ENCODE measurements at places on chromosomes 2 and 18. TPM values are rescaled to one million over a fixed set of nuclear protein-coding genes. Genes with fewer than 3 reads are reported as not detected.

The RAD51AP2 gene
- total RNA-seq, result not detected

The RAB1A gene
- 152 TPM for total RNA-seq

The AMER3 gene
- total RNA-seq, result not detected

The ARHGAP25 gene
- total RNA-seq, result 0.52 TPM

The ARL5A gene
- 60.4 TPM for total RNA-seq

The FAM110C gene
- total RNA-seq, result not detected

The DCDC2C gene
- total RNA-seq, result not detected

The MYL12B gene
- total RNA-seq, result 528 TPM

The CLHC1 gene
- total RNA-seq, result 3.9 TPM

The MYL1 gene
- not detected for total RNA-seq

The SIX2 gene
- 0.37 TPM for total RNA-seq

The LYPD6B gene
- total RNA-seq, result 28.8 TPM

The PDE1A gene
- 3.7 TPM for total RNA-seq

The IL36B gene
- total RNA-seq, result not detected

DNA sequence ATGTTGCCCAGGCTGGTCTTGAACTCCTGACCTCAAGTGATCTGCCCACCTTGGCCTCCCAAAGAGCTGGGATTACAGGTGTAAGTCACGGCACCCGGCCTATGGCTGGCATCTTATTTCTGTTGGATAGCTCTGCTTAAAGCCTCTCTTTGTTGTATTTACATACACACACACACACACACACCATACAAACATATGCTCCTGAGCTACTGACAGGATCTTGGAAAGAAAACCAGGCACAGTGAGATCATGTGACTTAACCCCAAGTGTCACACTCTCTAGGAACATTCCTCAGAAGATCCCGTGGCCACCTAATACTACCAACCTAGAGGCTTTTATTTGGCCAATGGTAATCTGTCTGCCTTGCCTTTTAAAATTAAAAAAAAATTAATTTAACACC is 85.1 kb upstream of the HAAO start:
- DNase-seq, result no peak

- DNase-seq, result peak; percentile 8
These were observed 114.7 kb downstream of the FAM210A start for GRCh38 chr18:13611601-13612195.

DNA sequence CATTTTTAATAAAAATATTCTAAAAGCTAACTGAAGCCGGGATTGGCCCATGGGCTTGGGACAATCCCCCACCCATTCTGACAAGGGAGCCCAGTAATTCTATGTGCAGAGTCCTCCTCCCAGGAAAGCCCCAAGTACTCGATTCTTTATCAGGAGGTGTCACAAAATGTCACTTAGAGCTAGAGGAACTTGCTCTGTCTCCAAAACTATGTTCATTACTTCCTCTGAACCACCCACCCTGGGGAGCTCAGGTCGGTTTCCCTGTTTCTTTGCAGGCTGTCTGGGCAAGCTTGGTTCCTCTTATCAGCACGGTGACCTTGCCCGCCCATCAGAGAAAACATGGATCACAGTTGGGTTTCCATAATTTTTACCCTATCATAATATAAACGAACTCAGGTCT is 430.6 kb upstream of the ID2 start:
- DNase-seq, result no peak

GRCh38 chr2:67825476-67825875 is 237.3 kb downstream of the C1D start:
- peak; percentile 76 for DNase-seq

- DNase-seq, result no peak
These were observed 356.7 kb downstream of the TGIF1 start for GRCh38 chr18:3806656-3807055.

DNA sequence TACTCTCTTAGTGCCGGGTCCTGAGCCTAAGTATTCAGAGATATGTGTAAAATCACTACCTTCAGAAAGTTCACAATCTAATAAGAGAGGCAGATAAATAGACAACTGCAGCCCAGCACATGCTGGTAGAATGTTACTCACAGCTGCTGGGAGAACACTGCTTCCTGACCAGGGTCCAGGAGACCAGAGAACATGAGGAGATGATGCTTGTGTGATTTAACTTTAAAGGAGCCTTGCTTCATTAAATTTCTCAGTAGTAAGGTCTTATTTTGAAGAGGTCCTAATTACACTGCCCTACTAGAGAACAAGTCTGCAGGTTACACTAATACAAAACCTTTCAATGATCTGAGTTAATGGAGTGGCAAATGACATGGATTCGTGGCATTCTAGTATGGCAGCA is 209.9 kb upstream of the TRIB2 start:
- peak; percentile 68 for DNase-seq

GRCh38 chr2:120740765-120741524 is 5.3 kb downstream of the GLI2 start:
- no peak for DNase-seq

GRCh38 chr2:36854241-36854640 is 112.1 kb downstream of the STRN start:
- DNase-seq, result no peak

DNA sequence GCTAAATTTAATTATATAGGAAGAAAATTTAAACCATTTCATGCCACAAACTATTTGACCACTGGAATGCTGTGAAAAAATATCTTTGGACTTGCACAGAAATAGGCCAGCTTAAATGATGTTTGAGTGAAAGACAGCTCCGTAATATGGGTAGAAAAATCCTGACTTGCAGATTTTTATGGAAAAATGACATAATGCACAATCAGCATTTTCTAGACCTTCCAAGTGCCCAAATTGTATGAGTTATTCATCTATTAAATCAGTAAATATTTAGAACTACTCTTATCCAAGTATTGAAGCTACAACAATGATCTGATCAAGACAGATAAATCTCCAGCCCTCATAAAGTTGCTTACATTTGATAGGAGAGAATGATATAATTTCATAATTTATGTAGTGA is 691.1 kb upstream of the DDX18 start:
- DNase-seq, result no peak

DNA sequence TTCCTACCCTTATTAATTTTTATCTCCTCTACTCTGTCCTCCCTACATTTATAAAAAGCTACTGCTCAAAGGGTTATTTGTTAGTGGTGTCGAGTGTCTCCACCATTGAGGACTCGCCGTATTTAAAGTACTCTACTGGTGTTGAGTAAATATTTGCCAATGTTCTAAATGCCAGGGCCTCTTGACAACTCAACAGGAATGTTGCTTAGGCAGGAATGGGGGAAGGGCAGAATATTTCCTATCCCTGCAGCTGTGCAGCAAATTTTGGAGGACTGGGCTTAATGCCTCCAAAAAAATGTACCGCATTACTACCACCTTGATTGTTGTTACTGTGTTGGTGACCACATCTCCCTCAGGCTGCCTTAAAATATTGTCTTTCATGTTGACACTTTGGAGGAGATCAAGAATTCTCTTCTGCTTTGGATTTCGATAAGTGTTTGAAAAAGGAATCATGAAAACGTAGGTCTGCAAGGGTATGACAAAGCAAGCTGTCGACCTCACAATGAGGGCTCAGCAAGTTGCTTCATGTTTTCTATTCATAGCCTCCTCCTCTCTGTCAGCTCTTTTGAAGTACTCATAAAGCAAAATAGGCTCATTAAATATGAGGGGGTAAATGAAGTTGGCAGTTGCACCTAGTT is 84.3 kb downstream of the EFEMP1 start:
- peak; percentile 50 for DNase-seq

GRCh38 chr2:201966691-201967438 is 66.8 kb upstream of the FZD7 start:
- DNase-seq, result no peak

- peak; percentile 3 for DNase-seq
These were observed 98.9 kb upstream of the MAPRE2 start for GRCh38 chr18:34942276-34942675.

GRCh38 chr2:144935736-144936135 is 415.8 kb upstream of the ZEB2 start:
- DNase-seq, result no peak

DNA sequence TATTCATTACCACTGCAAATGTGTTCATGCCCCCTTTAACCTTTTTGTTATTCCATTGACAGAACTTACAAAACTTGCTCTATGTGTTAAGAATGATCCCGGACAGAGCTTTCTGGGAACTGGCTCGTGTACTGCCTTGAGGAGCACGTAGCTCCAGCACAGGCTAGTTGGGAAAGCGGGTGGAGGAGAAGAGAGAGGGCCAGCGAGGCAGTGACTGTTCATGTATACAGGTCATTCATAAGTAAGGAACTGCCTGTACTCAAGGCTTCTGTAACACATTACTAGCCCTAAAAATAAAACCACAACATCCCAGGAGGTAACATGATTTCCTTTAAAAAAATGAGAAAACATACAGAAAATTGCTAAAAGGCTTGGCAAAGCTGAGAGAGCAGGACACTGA is 109.0 kb downstream of the STK39 start:
- no peak for DNase-seq

DNA sequence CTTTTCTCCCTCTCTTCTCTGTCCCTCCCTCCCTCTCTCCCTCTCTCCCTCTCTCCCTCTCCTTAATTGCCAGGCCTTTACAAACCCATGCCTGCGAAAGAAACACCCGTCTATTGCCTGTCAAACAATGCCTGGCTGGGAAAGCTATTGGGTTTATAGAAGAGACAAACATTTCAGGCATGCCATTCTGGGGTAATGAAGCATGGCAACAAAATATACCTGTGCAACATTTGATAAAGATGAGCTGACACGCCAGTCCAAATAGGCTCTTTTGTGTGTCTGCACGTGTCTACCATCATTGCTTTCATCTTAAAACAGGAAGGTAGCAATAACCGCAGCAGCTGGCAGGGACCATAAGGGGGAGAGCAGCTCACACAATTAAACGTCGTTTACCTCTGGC is 282.1 kb downstream of the ZNF516 start:
- no peak for DNase-seq

DNA sequence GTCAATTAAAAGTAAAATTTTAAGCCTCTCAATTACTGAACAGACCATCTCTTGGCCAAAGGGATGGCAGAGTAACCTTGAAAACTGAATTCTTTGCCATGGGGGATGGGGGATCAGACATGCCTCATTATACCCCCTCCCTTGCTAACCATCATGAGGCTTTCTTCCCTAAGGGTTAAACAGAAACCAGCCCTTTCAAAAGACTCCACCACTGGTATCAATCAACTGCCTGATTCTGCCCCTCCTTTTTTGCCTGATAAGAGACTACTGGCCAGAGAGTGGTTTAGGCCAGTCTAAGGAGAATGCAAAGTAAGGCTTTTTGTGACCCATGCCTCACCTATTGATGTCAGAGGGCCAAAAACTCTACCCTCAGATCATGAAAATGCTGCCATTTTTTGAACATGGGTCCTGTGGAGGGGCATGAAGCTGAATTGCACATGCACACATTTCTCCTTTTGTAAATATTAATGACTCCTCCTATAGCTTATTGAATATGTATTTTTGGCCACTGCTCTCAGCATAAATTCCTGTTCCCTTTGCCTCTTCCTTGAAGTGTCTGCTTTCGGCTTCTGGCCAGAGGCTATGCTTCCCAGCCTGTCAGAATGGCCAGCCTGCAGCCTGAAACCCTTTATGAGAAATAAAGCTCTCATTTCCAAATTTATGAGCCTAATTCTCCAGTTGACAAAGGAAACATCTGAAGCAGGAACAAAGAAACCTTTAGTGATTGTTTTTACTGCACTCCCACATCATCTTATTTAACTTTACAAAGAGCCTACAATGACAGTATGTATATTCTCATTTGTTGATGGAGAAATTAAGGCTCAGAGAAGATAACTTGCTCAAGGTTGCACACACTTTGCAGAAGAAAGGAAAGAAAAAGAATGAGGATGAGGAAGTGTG is 270.7 kb upstream of the CELF4 start:
- no peak for DNase-seq

All from M059J (cell line).